Fibroblast of skin of left biceps (primary cell): ENCODE measurements at places on chromosomes 1 and 21.
A peak's percentile ranks its signal among the peaks of the same experiment; 100 is the strongest.

GRCh38 chr1:237736372-237737029 lies 154.2 kb downstream of the ZP4 start:
- no peak for DNase-seq

- no peak for DNase-seq
These were observed 13.6 kb upstream of the NDC1 start for GRCh38 chr1:53851571-53852285.

DNA sequence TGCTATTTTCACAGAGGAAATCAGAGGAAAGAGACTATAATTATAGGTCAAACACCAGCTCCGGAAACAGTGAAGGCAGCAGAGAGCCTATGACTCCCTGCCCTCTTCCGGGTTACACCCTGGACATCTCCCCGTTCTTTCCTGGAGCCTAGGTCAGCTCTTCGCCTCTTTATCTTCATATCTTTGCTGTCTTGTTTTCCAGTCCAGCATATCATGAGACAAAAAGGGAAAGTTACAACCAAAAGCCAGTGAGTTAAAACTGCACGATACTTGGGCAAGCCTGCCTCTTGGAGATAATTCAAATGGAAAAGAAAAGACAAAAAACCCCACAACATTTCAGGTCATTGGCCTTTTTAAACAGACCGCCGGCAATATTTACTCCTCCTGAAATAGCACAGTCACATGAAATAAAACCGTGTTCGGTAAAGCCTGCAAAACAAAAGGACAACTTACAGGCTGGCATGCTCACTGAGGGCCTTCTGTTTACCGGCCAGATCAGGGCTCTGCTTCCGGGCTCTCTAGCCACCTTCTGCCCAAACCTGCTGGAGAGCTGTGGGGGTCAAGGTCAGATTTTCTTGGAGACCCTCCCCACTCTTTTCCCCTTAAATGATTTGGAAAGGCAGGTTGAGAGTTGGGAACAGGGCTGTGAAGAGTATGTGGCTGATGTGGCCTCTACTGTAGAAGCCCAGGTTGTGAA lies 42.8 kb upstream of the PPP2R5A start:
- DNase-seq, result no peak

DNA sequence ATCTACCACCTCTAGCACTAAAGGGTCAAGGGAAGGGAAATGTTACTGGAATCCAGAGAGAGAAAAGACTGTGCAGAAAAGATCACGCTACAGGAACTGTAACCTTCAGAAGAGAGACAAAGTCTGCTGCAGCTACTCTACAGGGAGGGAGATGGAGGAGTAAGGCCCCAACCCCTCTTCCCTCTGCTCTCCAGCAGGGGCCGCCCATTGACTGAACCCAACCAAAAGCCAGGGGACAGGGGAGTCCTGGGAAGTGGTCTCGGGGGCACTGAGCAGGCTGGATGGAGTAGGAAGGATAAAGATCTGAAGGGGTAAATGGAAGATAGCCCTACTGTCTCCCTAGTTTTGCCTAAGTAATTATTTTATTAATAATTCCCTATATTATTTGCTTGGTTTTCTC lies 72.8 kb upstream of the NR5A2 start:
- no peak for DNase-seq

DNA sequence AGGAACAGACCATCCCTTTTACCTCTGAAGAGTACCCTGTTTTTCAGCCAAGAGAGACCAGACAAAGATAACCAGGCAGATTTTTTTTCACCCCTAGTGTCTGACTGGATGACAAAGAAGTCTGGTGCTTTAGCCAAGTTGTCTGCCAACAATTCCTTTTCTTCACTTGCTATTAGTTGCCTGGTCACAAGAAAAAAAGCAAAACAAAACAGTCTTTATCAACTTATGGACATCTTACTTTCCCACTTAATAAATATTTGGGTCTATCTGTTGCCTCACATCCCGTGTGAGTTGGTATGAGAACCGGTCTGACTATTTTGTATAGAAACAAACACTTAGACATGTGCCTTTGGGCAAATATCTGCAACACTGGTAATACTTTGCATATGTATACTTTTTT lies 662.9 kb downstream of the PLPP3 start:
- DNase-seq, result peak; percentile 14

GRCh38 chr1:181789395-181789794 lies 272.1 kb downstream of the ZNF648 start:
- DNase-seq, result no peak

DNA sequence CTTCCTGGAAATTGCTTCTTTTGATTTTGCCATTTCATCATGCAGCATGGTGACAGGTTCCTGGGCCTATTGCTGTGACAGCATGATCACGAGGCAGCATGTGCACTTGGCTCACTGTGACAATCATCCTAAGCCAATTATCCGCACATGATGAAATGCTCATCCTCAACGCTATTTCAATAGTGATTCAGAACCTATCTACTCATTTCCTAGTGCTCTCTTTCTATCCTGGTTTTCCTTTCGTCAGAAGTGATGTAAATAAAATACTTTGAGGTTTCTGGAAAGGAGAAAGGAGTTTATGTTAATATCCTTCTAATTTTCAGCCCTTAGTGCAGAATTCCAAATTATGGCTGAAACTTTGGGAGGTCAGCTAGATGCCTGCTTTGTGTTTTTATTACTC lies 110.6 kb upstream of the ADAMTS5 start:
- no peak for DNase-seq

GRCh38 chr1:240797050-240797449 lies 185.1 kb upstream of the GREM2 start:
- no peak for DNase-seq

GRCh38 chr21:27021801-27022200 lies 54.9 kb upstream of the ADAMTS5 start:
- no peak for DNase-seq

- DNase-seq, result no peak
These were observed 56.0 kb upstream of the ABCG1 start for GRCh38 chr21:42162831-42163510.
